Activated naive CD4-positive, alpha-beta T cell treated with anti-CD3 and anti-CD28 coated beads, Interleukin-2, amount 50 U/mL, for 72 hours (primary cell): ENCODE measurements at places on chromosomes 12 and 14. TPM values are rescaled to one million over a fixed set of nuclear protein-coding genes. Genes with fewer than 3 reads are reported as not detected.

Gene EIF2B2
- 63.7 TPM for total RNA-seq

Gene FOXN4
- not detected for total RNA-seq

Gene C1S
- 4.8 TPM for total RNA-seq

Gene COCH
- 0.57 TPM for total RNA-seq

Gene GLI1
- 0.49 TPM for total RNA-seq

Gene MAP1LC3B2
- total RNA-seq = not detected

Gene CEBPE
- total RNA-seq = 0.34 TPM

Gene CD69
- total RNA-seq = 91.1 TPM

Gene IFI27
- total RNA-seq = 3.0 TPM

Gene WIF1
- total RNA-seq = not detected

Gene HAL
- total RNA-seq = 1.2 TPM

Gene NOC4L
- 21.0 TPM for total RNA-seq

Gene TMEM253
- total RNA-seq = not detected

Gene WNT5B
- not detected for total RNA-seq

Gene SLC39A9
- 52.4 TPM for total RNA-seq

Gene USP44
- total RNA-seq = 3.2 TPM

Gene KLHL33
- total RNA-seq = 0.09 TPM

Gene AQP6
- total RNA-seq = not detected

Gene IL26
- not detected for total RNA-seq

Gene GPD1
- 0.35 TPM for total RNA-seq

Gene TAS2R13
- 0.23 TPM for total RNA-seq

Gene ZNF664
- total RNA-seq = 30.5 TPM

Gene CAND1
- total RNA-seq = 213 TPM

Gene EPYC
- total RNA-seq = not detected

Gene GPRC5A
- total RNA-seq = 0.30 TPM

Gene VASH1
- total RNA-seq = 6.5 TPM

Gene SLCO1B1
- not detected for total RNA-seq

Gene MYO1H
- not detected for total RNA-seq

Gene KRT3
- total RNA-seq = not detected

Gene STAC3
- 2.8 TPM for total RNA-seq

Gene NANOG
- total RNA-seq = not detected

Gene CLMN
- 5.8 TPM for total RNA-seq

Gene CABP1
- 3.0 TPM for total RNA-seq

Gene MEG3
- not detected for total RNA-seq

Gene IFT81
- total RNA-seq = 1.0 TPM

Gene HHIPL1
- total RNA-seq = 0.32 TPM

Gene KRT6C
- not detected for total RNA-seq

Gene CISTR
- total RNA-seq = not detected

Gene ABCC9
- not detected for total RNA-seq

Gene TPPP2
- not detected for total RNA-seq

Gene CLEC4C
- total RNA-seq = not detected
